Heart left ventricle (tissue), 16 donors: ENCODE measurements at places on chromosomes 4 and X. TPM values are rescaled to one million over a fixed set of nuclear protein-coding genes. Genes with fewer than 3 reads are reported as not detected.

GRCh38 chr4:83259586-83259985 is 25.0 kb downstream of the COQ2 start:
- no peak for DNase-seq

- DNase-seq: no peak
Observed at GRCh38 chr4:84286048-84286447, 213.0 kb downstream of the NKX6-1 start.

- DNase-seq: peak; percentile 16
Observed at GRCh38 chr4:142348613-142349021, 497.5 kb downstream of the INPP4B start.

DNA sequence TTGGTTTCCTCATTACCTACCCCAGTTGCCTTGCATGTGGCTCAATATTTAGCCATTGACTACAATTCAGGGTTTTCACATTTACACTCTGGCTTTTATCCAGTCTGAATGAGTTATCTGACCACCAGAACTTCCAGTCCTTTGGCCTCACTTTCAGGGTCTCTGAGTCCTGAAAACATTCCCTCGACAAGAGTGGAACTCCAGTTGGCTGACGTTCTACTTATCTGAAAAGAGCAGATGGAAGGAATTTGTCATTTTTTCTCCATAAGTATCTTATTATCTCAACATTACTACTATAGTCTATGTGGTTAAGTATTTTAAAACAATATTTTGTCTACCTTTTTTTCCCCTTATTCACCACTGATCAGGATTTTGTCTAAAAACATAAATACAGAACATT is 5.2 kb upstream of the CASP6 start:
- no peak for DNase-seq

GRCh38 chr4:140854168-140854567 is 98.0 kb upstream of the TBC1D9 start:
- no peak for DNase-seq

GRCh38 chrX:137896123-137896522 is 330.2 kb downstream of the ZIC3 start:
- DNase-seq: no peak

- no peak for DNase-seq
Observed at GRCh38 chr4:44149282-44149681, 299.3 kb downstream of the KCTD8 start.

Gene PARM1
- 130 TPM for total RNA-seq

DNA sequence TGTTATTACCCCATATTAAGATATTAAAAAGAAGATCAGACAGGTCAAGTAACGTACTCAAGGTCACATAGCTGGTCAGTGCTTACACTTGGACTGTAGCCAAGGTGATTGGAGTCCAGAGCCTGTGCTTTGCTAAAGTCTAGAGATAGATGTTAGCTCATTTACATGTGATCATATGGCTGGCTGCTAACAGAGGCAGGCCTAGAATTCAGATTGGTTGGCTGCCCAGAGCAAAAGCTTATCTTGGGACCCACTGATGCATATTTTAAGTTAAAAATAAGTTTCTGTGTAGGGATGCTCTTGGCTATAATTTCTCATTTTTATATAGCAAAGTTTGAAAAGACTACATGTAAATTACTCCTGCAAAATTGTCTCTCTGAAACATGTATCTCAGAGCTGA is 18.1 kb upstream of the EXOC1L start:
- no peak for DNase-seq

Gene L1CAM
- 4.2 TPM for total RNA-seq

- DNase-seq: no peak
Observed at GRCh38 chr4:83067058-83067639, 32.2 kb downstream of the COPS4 start.

Gene SSX4B
- total RNA-seq: not detected

Gene ALB
- total RNA-seq: not detected

DNA sequence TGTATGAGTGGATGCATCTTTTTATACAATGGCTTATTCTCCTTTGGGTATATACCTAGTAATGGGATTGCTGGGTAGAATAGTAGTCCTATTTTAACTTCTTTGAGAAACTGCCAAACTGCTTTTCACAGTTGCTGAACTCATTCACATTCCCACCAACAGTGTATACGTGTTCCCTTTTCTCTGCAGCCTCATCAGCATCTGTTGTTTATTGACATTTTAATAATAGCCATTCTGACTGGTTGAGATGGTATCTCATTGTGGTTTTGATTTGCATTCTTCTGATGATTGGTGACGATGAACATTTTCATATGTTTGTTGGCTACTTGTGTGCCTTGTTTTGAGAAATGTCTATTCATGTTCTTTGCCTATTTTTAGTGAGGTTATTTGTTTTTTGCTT is 687.0 kb upstream of the EPHA5 start:
- DNase-seq: no peak

GRCh38 chr4:175035905-175036304 is 117.7 kb downstream of the ADAM29 start:
- DNase-seq: no peak

- no peak for DNase-seq
Observed at GRCh38 chr4:38279650-38280322, 319.6 kb downstream of the PTTG2 start.

DNA sequence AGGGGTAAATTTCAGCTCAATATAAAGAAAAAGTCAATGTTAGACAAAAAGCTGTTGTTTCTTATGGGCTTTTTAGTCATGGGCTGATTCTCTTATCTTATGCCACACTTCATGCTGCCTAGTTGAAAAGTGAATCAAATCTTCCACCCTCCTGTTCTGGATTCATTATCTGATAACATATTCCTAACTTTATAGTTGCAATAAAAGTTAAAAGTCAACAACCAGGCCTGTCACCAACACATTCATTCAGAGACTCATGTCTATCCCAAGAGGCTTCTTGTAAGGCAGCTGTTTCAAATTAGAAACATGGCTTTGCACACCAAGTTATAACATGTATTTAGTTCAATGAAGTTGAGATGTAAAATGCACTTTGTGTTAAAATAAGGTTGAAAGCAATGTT is 243.8 kb downstream of the ADAMTS3 start:
- DNase-seq: no peak

GRCh38 chrX:22689290-22689689 is 310.5 kb upstream of the DDX53 start:
- no peak for DNase-seq

- no peak for DNase-seq
Observed at GRCh38 chr4:47488706-47489105, 3.6 kb downstream of the ATP10D start.

DNA sequence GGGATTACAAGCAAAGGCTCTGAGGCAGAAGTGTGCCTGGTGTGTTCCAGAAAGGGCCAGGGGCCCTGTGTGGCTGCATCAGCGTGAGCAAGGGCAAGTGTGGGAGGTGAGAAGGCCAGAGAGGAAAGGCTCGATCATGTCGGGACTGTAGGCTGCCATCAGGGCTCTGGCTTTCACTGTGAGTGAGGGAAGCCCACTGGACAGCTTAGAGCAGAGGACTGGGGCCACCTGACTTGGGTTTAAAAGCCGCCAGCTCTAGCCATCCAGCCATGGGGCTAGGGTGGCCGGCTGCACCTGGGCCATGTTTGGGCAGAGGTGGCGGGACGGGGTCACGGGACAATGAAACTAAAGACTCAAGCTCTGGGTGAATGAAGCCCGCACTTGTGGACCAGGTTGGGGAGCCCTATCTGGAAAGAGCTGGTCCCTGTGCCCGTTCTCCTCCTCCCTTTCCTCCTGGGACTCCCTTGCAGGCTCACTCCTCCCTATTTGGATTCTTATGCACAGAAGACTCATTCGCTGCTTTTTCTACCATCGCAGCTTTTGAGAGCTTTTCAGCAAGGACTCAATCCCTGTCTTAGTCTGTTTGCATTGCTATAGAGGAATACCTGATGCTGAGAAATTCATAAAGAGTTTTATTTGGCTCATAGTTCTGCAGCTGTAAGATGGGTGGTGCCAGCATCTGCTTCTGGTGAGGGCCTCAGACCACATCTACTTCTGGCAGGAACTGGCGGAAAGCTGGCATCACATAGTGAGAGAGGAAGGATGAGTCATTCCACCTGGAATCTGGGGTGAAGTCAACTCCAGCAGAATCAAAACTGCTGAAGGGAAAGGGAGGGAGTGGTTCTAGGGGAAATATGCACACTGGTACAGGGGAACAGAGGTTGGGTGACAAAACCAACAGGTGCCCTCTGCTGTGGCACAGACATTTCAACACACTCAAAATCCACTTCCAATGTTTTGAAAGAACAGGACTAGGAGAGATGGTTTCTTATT is 15.3 kb downstream of the CTAG1B start:
- no peak for DNase-seq

Gene CXCL13
- total RNA-seq: not detected

GRCh38 chr4:137156054-137156453 is 376.2 kb downstream of the PCDH18 start:
- no peak for DNase-seq

DNA sequence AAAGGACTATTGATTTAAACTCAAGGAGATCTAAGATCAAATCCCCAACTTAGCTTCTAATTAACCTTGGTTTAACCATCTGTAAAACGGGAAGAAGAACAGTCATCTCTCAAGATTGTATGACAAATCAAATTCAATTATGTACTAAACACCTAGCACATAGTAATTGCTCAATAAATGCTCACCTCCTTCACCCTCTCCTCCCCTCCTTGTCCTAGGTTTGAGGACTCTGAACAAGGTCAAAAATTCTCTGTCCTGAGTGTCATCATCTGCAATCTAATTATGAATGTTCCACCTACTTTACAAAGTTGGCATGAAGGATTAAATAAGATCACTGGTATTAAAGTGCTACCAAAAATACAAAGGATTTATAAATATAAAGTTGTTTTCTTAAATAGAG is 320.1 kb upstream of the PPARGC1A start:
- no peak for DNase-seq

DNA sequence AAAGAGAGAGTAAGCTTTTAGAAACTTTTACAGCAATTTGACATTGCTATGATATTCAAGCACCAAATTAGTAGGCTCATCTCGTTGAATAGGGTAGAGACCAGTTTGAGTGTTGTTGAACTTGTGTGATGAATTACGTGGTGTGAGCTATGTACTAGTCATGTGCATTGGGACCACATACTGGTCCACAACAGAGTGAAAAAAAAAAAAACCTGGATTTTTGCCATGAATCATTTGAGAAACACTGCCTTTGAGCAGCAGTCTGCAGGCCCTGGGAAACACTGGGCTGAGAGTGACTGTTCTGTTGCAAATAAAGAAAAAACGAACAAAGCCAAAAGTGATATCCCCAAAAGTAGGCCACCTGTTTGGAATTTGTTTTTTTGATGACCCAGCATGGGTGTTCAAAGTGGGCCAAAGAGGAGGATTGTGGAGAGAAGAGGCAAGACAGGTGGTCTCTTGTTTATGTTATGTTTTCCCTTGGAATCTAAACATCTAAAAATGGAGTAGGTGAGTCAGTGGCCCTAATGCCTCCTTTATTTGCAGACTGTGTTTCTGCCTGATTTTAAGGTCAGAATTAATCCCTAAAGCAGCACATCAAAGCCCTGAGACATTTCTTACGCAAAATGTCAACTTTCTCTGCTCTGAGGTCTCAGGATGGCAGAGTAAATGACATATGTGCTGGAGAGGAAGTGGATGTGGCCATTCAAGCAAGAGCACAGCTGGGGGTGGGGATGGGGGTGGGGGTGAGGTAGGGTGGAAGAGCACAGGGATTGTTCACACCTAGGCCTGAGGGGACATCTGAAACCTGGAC is 33.5 kb downstream of the TAF7L start:
- DNase-seq: no peak

DNA sequence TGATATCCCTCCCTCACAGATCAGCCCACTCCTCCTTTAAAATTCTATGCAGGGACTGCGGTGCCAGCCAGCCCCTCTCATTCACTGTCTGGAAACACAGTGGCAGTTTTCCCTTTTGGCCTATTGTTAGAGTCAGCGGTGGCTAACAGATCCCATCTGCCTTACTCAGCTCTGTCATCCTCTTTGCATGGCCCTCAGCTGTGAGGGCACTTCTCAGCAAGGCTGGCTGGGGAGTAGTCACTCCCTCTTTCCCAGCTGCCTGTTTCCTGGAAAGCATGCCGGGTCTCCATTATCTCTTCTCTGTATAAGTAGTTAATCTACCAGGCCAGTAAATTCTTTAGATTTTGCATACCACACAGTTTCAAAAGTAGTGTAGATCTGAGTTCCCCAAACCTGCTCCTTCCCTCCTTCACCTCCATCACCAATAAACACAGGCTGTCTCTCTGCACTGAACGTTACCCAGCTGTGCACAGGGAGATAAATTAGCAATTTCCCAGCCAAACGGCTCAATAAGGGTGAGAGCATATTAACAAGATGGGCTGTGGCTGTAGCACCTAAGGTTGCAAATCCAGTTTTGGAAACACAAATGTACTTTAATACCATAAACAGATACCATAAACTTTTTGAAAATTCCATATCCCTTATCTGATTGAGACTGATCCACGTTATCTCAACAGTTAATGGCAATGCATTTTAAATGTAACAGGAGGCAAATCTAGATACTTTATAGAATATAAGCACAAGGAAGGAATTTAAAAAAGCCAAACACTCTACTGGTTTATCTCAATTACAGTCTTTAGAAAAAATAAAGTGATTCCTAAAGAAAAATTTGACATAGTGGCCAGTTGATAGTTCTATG is 229.3 kb downstream of the ANKRD50 start:
- no peak for DNase-seq

Gene UNC5C
- total RNA-seq: 2.6 TPM

Gene NLRP2B
- total RNA-seq: not detected

DNA sequence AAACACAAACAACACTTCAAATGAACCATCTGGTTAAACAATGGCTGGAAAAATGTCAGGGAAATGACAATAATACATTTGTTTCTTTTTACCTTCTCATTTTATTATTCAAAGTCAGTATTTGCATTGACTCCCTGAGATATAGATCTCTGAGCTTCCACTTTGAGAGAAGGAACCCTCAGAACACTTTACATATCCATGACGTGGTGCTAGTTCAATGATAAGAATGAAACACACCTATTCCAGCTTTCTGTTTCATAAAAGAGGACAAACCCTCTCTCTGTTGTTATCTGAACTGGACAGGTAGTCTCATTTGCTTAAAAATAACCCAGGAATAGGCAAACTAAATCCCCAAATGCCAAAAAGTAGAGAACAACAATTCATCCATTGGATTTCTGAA is 65.3 kb upstream of the CCSER1 start:
- no peak for DNase-seq

Gene ZFP92
- 0.55 TPM for total RNA-seq
